ENCODE measurements at places on chromosomes 7 and 10.

DNA sequence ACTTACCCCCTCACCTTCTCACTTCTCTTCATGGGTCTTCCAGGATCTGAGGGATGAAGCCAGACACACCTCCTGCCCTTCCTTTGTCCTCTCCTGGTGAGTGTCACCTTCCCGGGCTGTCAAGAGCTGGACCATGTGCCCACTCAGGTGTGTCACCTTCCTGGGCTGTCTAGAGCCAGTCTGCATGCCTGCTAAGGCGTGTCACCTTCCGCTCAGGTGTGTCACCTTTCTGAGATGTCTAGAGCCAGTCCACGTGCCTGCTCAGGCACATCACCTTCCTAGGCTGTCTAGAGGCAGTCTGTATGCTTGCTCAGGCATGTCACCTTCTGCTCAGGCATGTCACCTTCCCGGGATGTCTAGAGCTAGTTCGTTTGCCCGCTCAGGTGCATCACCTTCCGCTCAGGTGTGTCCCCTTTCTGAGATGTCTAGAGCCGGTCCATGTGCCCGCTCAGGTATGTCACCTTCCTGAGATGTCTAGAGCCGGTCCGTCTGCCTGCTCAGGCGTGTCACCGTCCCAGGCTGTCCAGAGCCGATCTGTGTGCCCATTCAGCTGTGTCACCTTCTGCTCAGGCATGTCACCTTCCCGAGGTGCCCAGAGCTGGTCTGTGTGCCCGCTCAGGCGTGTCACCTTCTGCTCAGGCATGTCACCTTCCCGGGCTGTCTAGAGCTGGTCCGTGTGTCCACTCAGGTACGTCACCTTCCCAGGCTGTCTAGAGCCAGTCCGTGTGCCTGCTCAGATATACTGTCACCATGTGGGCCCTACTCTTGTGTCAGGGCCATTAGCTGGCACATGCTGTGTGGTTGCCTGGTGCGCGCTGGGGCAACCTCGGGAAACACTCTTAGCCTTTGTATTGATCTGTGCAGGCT lies 245.3 kb downstream of the EBF3 start:
- DNase-seq = no peak

GRCh38 chr7:2440608-2441245 lies 35.5 kb downstream of the GRIFIN start:
- no peak for DNase-seq

DNA sequence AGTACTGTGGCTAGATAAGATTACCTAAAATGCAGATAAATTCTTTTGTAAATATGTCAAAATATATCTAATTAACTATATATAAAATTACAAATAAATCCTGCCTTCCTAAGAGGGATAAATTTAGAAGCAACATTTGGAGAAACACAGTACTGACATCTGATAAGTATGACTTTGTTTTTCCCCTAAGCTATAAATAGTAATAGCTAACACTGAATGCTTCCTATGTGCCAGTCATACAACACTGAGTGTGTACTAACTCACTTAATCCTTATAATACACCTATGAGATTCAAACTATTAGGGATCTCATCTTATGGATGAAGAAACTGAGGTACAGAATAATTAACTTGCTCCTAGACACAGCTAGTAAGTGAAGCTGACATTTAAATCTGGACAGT lies 733.4 kb downstream of the MAGI2 start:
- no peak for DNase-seq

GRCh38 chr7:153902862-153903261 lies 149.3 kb upstream of the DPP6 start:
- no peak for DNase-seq

DNA sequence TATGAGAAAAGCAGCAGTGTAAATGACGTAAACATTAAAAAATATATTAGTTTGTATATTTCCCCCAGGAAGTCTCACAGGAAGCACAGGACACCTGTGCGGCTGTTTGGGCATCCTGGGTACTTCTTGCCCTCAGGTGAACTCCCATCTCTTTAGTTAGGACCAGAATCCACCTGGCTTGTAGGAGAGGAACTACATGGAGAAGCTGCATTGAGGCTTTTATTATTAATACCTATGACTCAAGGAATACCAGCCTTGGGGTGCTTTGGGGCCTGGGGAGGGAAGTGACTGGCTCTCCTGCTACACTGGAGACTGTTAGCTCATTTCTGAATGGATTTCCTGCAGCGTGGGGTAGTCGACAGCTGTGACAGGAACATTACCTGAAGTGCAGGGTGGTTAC lies 40.0 kb upstream of the GSDME start:
- DNase-seq = no peak

- no peak for DNase-seq
Observed at GRCh38 chr7:77444123-77444522, 28.0 kb upstream of the GSAP start.

GRCh38 chr7:34011696-34012095 lies 106.4 kb downstream of the BMPER start:
- no peak for DNase-seq

- no peak for DNase-seq
Observed at GRCh38 chr10:30503700-30504266, 69.8 kb downstream of the MAP3K8 start.

Measured in stimulated activated CD4-positive, alpha-beta T cell treated with anti-CD3 and anti-CD28 coated beads, Interleukin-1b, Interleukin-23, amount 100 ng/mL, for 48 hours (primary cell).